ENCODE measurements at places on chromosomes 2 and 18. TPM values are rescaled to one million over a fixed set of nuclear protein-coding genes. Genes with fewer than 3 reads are reported as not detected.

Gene GATA6
- 0.16 TPM for total RNA-seq

Gene RBKS
- 1.2 TPM for total RNA-seq

Gene SDC1
- total RNA-seq, result 9.0 TPM

Gene KCNG2
- total RNA-seq, result 0.31 TPM

Gene DOCK10
- total RNA-seq, result 8.3 TPM

Gene AQP12A
- total RNA-seq, result not detected

Gene RUFY4
- total RNA-seq, result 0.78 TPM

Gene TUBA4B
- total RNA-seq, result not detected

Gene EMILIN1
- total RNA-seq, result 4.5 TPM

Gene PSMA8
- not detected for total RNA-seq

Gene SERPINB12
- not detected for total RNA-seq

Gene RAX
- not detected for total RNA-seq

- no peak for DNase-seq
Observed at GRCh38 chr18:21069468-21069867, 42.1 kb downstream of the ROCK1 start.

- DNase-seq, result no peak
Observed at GRCh38 chr18:13267431-13267873, 48.9 kb downstream of the LDLRAD4 start.

DNA sequence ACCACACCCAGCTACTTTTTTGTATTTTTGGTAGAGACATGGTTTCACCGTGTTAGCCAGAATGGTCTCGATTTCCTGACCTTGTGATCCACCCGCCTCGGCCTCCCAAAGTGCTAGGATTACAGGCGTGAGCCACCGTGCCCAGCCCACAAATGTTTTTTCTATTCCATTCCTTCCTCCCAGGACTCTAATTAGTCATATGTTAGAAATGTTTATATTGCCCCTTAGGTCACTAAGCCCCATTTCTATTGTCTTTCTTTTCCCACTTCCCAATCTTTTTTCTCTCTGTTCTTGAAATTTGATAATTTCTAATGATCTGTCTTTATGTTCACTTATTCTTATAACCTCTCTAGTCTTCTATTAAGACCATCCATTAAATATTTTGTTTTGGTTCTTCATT is 31.3 kb upstream of the CDCA7 start:
- no peak for DNase-seq

GRCh38 chr2:146238254-146238966 is 1606.4 kb upstream of the ACVR2A start:
- DNase-seq, result no peak

- DNase-seq, result no peak
Observed at GRCh38 chr2:216279459-216279858, 92.8 kb downstream of the MARCHF4 start.

DNA sequence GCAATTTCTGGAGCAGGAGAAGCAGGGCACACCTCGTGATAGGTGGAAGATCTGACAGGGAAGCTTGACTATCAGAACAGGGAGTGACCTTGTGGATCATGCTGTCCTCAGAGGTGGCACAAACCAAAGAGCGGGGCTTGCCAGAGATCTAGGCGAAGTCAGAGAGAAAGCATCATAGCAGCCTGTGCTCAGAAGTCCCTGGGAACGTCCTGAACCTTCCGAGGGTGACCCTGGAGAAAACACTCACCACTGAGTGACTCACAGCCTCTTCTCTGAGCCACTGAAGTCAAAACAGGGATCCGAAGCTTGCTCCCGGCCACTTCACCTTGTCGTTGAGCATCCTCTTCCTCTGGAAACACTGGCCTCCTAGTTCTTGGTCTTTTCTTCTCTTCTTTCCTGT is 56.7 kb downstream of the IL1R2 start:
- no peak for DNase-seq

DNA sequence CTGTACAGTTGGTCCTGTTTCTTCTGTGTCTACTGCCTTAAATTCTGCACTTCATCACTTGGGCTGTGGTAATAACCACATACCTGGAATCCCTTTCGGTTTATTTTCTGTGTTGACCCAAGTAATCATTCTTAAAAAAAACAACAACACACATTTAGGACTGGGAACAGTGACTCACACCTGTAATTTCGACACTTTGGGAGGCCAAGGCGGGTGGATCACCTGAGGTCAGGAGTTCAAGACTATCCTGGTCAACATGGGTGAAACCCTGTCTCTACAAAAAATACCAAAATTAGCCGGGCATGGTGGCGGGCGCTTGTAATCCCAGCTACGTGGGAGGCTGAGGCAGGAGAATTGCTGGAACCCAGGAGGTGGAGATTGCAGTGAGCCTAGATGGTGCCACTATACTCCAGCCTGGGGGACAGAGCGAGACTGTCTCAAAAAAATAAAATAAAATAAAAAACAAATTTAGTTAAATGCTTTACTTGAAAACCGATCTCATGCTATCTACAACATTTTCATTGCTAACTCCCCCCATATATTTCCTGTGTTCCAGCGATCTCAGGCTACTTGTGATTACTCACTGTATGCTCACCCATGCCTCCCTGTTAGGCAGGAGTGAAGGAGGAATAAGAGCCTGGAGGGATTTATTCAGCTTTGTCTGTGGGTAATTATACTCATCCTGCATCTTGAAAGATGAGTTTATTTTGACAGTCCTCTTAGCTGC is 18.2 kb downstream of the ACSL3 start:
- DNase-seq, result no peak

DNA sequence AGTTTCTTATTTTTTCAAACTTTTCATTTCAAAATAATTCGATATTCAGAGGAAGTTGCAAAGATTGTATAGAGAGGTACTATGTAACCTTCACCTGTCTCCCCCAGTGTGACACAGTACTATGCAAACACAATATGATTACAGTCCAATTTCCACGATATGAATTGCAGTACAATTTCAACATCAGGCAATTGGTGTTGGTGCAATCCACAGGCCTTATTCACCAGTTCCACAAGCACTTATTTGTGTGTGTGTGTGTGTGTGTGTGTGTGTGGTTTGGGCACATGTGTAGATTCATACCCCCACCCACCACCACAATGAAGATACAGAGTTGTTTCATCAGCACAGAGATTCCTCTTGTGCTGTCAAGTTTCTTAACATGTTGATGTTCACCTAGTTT is 69.7 kb upstream of the ARL4C start:
- no peak for DNase-seq

- no peak for DNase-seq
Observed at GRCh38 chr2:113910110-113910717, 20.3 kb downstream of the ACTR3 start.

- no peak for DNase-seq
Observed at GRCh38 chr18:38353149-38353548, 787.6 kb upstream of the CELF4 start.

- peak; percentile 10 for DNase-seq
Observed at GRCh38 chr2:147255812-147256211, 589.0 kb upstream of the ACVR2A start.

DNA sequence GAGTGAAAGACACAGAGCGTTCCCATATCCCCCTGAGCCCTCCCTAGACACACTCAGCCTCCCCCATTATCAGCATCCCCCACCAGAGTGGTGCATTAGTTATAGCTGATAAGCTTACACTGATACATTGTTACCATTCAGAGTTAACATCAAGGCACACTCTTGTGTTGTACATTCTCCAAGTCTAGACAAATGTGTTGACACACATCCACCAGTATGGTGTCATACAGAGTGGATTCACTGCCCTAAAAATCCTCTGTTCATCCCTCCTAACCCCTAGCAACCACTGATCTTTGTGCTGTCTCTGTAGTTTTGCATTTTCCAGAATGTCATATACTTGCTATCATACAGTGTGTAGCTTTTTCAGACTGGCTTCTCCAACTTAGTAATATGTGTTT is 78.0 kb upstream of the RPL31 start:
- DNase-seq, result no peak

DNA sequence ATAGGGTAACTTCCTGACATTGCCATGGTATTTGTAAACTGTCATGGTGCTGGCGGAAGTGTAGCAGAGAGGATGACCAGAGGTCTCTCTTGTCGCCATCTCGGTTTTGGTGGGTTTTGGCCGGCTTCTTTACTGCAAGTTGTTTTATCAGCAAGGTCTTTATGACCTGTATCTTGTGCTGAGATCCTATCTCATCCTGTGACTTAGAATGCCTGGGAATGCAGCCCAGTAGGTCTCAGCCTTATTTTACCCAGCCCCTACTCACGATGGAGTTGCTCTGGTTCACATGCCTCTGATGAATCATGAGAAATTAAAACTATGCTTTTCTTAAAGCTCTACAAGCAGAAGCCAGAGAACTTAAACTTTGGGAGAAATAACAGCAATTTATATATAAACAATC is 12.7 kb upstream of the NFU1 start:
- DNase-seq, result no peak

GRCh38 chr18:8140841-8141501 is 468.3 kb upstream of the RAB12 start:
- DNase-seq, result peak; percentile 17

GRCh38 chr2:113209011-113209645 is 35.4 kb downstream of the PSD4 start:
- DNase-seq, result no peak

- DNase-seq, result peak; percentile 11
Observed at GRCh38 chr2:70553334-70553583, 367 bp downstream of the TGFA start.

GRCh38 chr2:144215701-144216675 is 303.9 kb downstream of the ZEB2 start:
- no peak for DNase-seq

GRCh38 chr2:73291093-73291460 is 2.3 kb downstream of the EGR4 start:
- no peak for DNase-seq

- no peak for DNase-seq
Observed at GRCh38 chr2:68669651-68670050, 26.3 kb downstream of the PROKR1 start.

DNA sequence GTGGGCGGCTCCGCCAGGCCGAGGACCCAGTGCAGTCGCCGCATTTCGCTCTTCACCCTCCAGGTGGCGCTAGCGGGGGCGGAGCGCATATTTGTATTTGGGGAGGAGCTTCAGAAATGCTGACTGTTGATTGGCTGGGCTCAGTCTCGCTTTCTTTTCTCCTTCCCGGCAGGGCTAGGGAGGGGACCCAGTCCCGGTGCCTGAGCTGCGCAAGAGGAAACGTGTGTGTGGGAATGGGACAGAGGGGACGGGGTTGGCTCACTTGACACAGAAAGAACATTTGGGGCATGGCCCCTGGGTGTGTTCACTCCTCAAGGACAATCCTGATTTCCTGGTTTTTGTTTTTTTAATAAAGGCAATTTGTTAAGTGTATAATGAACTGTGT is 20.3 kb upstream of the DNMT3A start:
- DNase-seq, result peak; percentile 89

- no peak for DNase-seq
Observed at GRCh38 chr2:27828305-27828704, 56.8 kb downstream of the MRPL33 start.

Data from occipital lobe (tissue), 3 donors.